ENCODE measurements at places on chromosomes 1 and 21.

DNA sequence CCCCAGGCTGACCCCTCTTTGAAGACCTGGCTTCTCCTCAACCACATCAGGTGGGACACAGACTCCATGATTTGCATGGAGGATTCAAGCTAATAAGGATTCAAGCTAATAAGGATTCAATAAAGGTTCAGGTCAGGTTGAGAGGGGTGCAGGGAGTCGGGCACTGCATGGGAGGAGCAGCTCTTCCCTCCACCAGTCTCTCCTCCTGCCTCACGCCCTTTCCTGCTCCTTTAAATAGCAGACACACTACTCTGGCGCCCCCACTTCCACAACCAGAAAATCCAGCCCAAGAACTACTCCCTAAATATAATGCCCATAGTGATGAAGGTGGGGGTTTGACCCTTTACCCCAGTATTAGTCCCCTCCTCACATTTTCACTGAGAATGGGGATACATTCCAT lies 7.1 kb downstream of the MEX3A start:
- DNase-seq: no peak

DNA sequence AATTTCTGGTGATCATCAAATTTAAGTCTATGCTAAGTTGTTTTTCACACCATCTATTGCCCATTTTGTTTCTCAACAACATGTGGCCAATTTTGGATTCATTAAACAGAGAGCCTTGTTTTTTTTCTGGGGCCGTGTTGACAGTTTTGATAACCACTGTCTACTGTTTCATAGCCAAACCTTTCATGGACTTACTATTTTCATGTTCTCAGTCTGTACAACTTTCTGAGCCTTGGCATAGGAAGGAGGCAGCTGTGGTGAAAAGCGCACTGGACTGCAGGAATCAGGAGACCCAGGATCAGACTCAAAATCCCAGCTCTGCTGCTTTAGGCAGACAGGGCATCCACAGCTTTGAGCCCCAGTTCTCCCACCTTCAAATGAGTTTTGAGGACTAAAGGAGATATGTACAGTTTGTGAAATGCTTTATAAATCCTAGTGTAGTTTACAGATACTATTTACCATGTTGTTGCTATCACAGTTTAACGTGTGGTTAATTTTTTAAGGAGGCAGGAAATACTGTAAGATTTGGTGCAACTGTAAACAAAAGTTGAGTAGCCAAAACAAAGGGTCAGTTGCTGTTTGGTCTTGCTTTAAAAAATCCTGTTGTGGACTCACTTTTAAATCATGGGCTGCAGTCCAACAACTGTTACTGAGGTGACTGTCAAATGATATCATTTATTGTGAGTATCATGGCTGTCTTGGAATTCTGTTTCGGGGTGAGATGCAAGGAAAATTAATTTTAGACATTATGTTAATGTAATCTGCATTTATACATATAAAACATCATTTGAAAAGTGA lies 2.9 kb downstream of the MACO1 start:
- DNase-seq: no peak

GRCh38 chr1:14578156-14578555 lies 20.3 kb upstream of the KAZN start:
- no peak for DNase-seq

DNA sequence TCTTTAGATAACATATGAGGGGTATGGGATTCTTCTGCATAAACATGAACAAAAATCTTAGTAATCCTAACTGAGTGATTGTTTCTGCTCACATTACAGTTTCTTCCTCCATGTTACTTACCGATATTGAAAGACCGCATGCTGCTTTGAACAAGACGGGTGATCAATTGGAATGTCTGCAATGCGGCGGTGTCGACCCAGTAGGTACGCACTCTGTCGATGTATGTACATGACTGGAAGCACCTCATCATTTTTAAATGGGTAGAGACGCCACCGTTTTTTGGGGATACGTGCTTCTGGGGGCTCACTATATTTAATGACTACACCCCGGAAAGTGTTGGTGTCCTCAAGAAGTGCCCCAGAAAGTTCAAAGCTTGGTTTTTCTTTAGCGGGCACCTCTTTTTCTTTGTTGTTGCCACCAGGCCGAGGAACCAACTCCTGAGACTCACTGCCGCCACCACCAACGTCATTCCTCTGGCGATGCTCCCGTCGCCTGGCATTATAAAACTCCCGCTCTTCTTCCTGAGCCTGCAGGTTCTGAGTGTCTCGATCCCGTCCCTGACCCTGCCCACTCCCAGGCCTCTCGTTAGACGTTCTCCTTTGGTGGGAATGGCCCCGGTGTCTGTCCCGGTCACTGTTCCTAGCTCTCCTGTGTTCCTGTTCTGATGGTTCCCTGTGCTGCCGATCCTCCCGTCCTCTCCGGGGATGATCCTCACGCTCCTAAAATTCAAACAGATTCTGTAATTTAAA lies 13.9 kb downstream of the SNIP1 start:
- no peak for DNase-seq

- DNase-seq: no peak
Measured at GRCh38 chr1:184036517-184036949, 995 bp downstream of the COLGALT2 start.

DNA sequence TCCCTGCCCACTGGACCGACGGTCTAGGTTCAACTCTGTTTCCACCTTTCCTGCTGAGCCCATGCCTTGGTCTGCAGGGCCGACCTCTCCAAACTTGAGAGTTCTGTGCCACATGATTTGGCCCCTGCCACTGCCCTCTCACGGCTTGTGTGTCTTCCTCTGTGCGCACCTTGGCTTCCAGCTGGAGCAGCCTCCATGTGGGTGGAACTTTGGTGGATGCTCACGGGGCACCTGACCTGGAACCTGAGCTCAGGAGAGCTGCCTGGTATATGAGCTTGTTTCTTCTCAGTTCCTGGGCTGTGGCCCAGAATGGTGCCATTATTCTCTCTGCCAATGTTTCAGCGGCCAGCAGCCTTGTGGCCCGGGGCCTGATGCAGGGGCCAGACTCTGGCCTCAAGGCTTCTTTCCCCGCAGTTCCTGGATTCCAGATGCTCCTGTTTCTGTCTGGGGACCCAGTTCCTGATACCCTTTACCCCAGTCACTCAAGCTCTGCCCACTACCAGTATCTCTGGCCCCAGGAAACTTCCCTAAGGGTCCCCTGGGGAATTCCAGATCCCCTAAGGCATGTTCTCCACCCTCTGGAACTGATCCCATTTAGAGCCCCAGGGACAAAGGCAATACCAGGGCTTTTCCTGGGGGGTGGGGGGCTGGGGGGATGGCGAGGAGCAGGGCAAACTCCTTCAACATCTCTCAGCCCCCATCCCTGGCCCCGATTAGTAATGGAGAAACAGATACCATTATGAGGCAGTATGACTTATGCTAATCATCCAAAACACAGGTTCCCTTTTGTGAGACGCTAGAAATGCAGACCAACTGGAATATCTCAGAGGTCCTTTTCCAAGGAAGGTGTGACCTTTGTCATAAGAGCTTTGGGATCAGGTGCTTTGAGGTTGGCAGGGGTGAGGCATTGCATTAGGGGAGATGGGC lies 11.1 kb downstream of the QSOX1 start:
- no peak for DNase-seq

DNA sequence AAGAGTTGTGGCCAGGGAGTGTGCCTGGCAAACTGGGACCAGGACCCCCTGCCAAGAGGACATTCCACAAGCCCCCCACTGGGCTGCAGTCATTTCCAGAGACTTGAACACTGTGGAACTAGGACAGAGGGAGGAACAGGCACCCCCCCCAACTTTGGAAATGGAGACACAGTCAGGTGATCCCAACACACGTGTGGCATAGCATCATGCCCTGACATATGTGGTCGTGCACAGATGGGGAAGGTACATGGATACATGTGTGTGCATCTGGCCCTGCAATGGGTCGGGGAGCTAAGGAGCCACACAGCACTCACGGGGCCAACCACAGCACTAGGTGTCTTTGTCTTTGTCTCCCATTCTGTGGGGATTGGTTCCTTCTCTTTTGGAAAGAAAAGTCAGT lies 6.6 kb upstream of the TFF3 start:
- DNase-seq: no peak

GRCh38 chr21:44872649-44873355 lies 688 bp downstream of the PTTG1IP start:
- DNase-seq: no peak

GRCh38 chr1:181112071-181112929 lies 23.8 kb downstream of the IER5 start:
- no peak for DNase-seq

- DNase-seq: no peak
Measured at GRCh38 chr1:219209578-219209977, 35.9 kb downstream of the LYPLAL1 start.

- DNase-seq: no peak
Measured at GRCh38 chr1:201448990-201449389, 20.0 kb downstream of the PHLDA3 start.

- DNase-seq: no peak
Measured at GRCh38 chr1:112676543-112676942, 2.1 kb downstream of the MOV10 start.

- DNase-seq: peak; percentile 51
Measured at GRCh38 chr1:33455539-33456501, 16.6 kb upstream of the ZSCAN20 start.

- DNase-seq: no peak
Measured at GRCh38 chr1:221834698-221835513, 93.0 kb upstream of the DUSP10 start.

- no peak for DNase-seq
Measured at GRCh38 chr1:218587900-218588299, 242.8 kb downstream of the TGFB2 start.

DNA sequence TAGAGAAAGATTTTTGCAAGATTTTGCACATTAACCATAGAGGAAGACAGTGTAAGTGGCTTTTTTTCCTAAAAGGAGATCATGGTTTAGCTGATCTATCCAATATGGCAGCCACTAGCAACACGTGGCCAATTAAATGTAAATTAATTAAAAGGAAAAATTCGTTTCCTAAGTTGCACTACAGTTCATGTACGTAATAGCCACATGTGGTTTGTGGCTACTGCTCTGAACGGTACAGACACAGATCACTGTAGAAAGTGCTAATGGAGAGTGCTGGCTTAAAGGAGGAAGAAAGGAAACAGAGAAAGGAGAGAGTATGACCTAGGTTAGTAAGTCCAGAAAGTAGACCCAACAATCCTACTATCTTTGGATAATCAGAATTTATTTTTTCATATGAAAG lies 170.8 kb downstream of the SIPA1L2 start:
- DNase-seq: no peak
